Retina (tissue), 1 donor: ENCODE measurements at places on chromosomes 11 and 22.

GRCh38 chr11:66853242-66854229 lies 3.3 kb upstream of the LRFN4 start:
- no peak for DNase-seq

DNA sequence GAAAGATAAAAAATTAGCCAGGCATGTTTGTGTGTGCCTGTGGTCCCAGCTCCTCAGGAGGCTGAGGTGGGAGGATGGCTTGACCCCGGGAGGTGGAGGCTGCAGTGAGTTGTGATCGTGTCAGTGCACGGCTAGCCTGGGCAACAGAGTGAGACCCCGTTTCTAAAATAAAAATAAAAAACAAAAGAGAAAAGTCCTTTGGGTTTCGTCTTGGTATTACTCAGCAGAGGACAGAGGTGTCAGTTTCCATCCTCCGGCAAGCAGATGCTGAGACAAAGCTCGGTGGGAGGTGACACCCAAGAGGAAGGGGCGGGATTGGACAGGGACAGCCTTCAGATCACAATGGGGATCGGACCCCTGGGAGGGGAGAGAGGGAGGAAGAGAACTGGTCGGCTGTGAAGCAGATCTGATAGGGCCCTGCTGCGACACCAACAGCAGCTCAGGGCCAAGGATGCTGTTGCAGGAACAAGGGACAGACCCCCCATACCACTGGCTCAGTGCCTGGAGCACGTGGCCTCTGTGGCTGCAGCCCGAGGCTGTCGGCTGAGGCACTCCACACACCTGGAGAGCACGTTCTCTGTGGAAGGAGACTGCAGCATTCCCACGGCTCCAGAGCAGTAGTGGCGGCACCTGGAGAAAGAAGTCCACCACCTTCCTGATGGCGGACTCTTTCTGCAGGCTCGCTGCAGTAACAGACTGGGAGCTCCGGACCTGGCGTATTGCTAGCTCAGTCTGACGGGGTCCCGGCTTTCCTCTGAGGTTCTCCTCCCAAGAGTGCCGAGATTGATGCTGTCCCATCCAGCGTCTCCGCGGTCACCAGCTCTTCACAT lies 5.2 kb upstream of the BID start:
- no peak for DNase-seq

GRCh38 chr11:119795231-119795630 lies 66.2 kb upstream of the NECTIN1 start:
- no peak for DNase-seq

DNA sequence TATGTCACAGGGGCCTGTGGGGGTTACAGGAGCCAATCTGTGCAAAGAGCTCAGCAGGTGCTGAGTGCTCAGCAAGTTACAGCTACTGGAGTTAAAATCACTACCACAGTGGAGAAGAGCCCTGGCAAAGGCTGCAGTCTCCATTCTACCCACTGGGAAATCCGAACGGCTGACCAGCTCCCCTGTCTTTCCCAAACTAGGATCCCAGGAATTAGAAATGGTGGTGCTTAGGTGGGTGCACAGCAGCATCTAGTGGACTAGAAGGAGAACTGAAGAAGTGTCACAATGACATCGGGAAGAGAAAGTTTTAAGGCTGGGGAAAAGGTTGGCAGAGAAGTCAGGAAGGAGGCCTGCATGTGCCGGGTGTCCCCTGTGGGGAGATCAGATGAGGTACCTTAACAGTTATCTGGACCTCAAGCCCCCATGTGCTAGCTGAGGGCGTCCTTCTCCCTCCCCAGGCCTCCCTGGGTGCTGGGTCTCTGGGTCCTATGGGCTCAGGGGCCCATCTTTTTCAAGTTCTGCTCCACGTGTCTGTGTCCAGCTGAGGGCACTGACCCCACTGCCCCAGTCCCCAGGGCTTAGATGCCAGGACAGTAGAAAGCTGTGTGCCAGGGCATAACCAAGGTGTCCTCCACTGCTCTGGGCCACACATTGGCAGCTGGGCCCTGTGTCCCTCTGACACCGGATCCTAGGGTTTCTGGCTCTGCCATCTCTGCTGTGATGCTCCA lies 1.9 kb downstream of the PIWIL3 start:
- DNase-seq: peak; percentile 18

- DNase-seq: no peak
Observed at GRCh38 chr22:19815093-19815822, 39.4 kb downstream of the GNB1L start.

DNA sequence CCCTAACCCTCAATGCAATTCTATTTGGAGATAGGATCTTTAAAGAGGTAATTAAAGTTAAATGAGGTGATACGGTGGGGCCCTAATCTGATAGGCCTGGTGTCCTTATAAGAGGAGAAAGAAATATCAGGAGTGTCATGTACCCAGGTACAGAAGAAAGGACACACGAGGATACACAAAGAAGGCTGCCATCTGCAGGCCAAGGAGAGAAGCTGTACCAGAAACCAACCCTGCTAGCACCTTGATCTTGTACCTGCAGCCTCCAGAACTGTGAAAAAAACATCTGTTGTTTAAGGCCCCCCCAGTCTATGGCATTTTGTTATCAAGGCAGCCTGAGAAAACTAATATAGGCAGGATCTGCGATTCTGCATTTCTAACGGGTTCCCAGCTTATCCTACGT lies 44.2 kb downstream of the FBXO7 start:
- DNase-seq: no peak

- no peak for DNase-seq
Observed at GRCh38 chr22:35445933-35446332, 46.0 kb downstream of the MCM5 start.

- peak; percentile 22 for DNase-seq
Observed at GRCh38 chr22:22552630-22553029, 6.4 kb downstream of the PRAME start.

GRCh38 chr11:3609416-3610265 lies 32.2 kb downstream of the ART5 start:
- DNase-seq: peak; percentile 56

DNA sequence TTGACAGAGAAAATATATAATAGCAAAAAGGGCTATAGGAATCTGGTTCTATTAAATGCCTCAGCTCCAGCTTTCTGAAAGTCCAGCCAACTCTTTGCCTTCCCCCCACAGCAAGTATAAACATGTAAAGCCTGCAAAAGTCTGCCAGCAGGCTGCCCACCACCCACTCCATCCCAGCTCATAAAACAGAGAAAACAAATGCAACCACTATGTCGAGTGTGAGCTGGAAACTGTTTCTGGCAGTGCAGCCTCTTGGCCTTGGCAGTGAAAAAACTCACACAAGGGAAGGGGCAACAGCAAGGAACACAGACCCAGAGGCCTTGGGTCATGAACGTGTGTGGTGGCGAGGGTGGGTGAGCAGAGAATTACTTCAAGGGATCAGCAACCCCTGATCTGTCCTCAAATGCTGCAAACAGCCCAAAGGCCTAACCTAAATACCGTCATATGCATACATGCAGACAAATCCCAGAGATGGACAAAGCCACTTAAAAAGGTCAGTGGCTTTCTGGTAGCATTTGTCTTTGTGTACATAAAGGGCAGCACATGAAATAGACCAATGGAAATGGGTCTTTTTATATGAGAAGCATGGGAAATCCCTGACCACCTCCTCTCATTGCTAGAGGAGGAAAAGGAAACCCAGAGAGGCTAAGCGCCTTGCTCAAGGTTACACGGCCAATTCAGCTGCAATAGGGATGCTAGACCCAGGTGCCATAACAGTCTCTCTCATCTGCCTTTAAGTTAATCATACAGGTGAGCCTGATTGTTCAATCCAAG lies 74.8 kb downstream of the NAT10 start:
- no peak for DNase-seq

- DNase-seq: no peak
Observed at GRCh38 chr11:2713661-2714462, 14.1 kb upstream of the KCNQ1OT1 start.

GRCh38 chr11:118212131-118212725 lies 12.6 kb downstream of the JAML start:
- DNase-seq: no peak

DNA sequence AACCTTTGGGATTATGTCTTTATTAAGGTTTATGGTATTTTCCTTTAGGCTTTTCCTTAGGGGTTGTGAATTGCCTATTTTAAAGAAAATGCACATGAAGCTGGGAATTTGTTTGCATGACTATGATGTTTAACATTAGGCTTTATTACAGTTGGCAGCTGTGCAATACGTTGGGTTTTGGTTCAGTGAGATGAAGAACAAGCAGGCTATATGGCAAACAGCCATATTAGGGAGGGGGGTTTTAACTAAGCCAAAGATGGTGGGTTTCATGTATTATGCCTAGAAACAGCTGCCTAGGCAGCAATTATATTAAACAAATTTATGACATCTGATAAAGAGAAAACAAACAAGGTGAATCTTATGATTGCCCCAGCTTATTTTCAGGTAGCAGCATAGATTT lies 880.8 kb downstream of the FAM181B start:
- no peak for DNase-seq

GRCh38 chr11:102669664-102670063 lies 35.9 kb downstream of the MMP27 start:
- DNase-seq: no peak

DNA sequence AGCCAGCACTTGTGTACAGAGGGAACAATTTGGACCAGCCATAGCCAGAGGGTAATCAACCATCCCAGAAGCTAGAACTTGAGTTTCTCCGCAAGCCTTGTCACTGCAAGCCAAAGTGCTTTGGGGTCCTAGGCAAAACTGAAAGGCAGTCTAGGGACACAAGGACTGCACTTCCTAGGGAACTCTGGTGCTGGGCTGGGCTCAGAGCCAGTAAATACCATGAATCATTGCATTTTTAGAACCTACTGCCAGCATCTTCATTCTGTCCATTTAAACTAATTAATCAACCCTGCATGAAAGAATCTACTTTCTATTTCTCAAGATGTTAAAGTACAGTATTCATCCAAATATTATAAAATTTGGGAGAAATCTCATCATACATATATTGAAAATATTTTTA lies 20.0 kb downstream of the PATE3 start:
- no peak for DNase-seq

DNA sequence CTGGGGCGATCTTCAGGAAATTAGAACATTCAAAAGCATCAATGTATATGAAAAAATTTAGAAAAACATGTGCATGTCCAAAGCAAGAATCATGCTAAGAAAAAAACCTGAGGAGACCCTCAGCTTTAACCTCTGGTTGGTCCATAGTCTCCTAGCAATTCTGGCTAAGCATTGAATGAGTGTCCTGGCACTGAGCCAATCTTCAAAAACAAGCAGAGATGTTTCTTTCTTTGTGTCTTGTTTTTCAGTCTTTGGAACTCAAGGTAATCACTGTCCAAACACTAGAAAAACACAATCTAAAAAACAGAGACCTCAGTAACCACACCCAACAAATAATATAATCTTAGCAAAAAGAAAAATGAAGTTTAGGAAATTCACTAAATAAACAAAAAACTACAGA lies 205.4 kb upstream of the CARD18 start:
- DNase-seq: no peak

DNA sequence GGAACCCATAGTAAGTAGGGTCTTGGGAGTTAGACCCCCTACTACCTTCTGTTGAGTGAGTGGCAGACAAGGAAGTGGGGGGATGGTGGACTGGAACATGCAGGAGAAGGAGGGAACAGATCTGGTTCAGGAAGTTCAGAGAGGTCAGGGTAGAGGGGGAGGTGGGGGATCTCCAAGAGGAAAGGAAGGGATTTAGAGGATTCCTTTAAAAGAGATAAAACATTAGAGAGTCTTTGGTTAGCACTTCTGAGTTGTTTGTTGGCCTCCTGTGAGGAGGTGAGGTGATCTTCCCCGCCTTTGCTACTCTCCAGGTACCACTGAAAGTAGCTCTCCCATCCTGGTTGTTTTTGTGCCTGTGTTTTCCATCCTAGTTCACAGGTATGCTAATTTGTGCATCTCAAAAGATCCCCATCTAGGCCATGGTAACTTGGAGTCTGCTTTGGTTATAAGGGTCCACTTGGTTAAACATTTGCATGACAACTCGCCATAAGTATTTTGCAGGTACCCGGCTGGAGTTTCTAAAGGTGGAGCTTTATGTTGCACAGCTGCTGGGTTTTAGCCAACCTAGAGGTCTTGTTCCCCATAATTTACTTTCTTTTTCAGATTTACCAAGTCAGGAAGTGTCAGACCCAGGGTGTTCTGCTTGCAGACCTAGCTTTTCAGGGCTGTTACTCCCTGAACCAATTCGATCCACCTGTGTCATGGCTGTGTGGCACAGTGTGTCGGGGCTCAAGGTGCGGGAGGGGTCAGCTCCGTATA lies 79.3 kb upstream of the SORL1 start:
- DNase-seq: no peak

GRCh38 chr11:1628506-1629325 lies 859 bp upstream of the KRTAP5-5 start:
- DNase-seq: peak; percentile 86

DNA sequence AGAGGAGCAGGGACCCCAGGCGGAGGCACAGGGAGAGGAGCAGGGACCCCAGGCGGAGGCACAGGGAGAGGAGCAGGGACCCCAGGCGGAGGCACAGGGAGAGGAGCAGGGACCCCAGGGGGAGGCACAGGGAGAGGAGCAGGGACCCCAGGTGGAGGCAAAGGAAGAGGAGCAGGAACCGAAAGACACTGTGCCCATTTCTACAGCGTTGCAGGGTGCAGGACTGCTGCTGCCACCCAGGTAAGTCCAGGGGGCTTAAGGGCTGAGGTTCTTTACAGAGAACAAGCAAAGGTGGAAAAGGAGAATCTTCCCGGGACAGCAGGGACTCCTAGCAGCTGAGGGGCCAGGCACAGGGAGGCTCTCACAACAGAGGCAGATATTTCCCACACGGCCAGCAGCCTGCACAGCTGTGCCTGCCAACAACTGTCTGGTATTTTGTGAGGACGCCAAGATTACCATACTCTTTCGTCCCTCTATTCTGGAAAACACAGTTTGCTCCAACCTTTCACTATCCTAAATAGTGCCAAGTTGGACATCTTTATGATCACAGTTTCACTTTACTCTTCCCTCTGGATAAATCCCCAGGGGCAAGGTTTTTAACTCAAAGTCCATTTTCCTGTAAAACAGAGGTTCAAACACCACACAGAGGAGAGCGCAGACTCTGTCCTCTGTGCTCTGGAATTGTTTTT lies 39.4 kb downstream of the SHANK2 start:
- no peak for DNase-seq

GRCh38 chr11:64306563-64306875 lies 1.2 kb downstream of the ESRRA start:
- DNase-seq: no peak

DNA sequence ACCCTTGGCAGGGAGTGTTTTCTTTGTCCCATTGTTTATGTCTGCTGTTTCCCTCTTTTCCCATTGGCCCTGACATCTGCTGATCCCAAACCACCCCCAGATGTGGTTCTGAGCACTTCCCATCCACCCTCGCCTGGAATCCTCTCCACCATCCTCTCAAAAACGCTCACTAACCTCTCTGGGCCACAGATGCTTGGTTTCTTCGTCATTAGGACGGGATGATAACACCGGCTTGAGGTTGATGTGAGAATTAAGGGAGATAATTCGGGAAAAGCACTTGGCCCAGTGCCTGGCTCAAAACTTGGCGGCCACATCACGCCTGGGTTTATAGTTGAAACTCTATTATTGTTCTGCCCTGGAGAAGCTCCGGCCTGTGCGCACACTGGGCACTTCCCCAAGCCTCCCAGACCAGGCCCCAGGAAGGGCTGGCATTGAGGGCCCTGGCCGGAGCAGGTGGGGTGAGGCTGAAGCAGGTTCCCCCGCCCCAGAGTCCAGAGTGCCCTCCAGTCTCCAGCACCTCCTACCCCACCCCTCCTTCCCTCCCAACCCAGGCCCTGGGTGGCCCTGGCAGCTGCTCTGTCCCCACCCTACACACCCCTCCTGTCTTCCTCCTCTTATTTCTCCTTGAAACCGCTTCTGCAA lies 63.7 kb downstream of the CYTH4 start:
- DNase-seq: no peak

GRCh38 chr11:25900814-25901213 lies 431.1 kb upstream of the ANO3 start:
- DNase-seq: no peak

GRCh38 chr11:18022419-18022818 lies 9.6 kb upstream of the SERGEF start:
- DNase-seq: no peak
